ENCODE measurements at places on chromosomes 12 and 14.
A peak's percentile ranks its signal among the peaks of the same experiment; 100 is the strongest.

DNA sequence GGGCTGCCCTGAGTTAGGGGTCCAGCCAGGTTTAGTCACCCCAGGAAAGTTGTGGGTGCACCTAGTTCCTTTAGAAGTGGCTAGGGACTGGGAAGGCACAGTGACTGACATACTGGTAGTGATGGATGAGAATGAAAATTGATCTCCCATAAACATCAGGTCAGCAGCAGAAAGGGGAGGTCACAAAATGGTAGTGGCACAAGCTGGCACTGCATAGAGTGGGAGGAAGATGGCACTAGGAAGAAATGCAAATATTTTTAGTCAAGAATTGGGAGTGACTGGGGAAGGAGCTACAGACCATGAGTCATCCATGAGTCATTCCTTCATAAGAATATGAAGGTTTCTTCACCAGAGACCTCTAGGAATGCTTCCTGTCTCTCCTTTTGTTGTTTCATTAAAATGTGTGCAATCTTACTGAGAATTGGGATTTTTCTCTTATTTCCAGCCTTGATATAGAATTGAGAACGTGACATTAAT, 198.3 kb upstream of the AMIGO2 start:
- DNase-seq = no peak

- DNase-seq = no peak
These were observed 213.0 kb downstream of the TRHDE start for GRCh38 chr12:72485017-72485701.

DNA sequence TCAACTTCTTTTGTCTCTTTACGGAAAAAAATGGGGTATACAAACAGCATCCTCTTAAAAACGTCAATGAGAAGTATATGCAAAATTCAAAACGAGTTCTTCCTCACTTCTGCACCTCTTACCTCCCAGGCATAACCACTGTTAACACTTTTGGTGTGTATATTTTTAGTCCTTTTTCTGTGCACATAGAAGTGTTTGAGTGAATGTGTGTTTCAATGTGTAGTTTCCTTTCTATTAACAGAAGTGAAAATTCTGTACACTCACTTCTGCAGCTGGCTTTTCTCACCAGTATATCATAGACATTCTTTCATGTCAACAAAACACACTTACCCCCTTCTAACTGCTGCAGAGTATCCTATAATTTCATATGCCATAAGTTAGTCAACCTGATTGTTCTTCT, 5.4 kb downstream of the UBR7 start:
- DNase-seq = no peak

- no peak for DNase-seq
These were observed 80.1 kb downstream of the CEP83 start for GRCh38 chr12:94379479-94380113.

- DNase-seq = no peak
These were observed 63.2 kb upstream of the INSM2 start for GRCh38 chr14:35470755-35471154.

- no peak for DNase-seq
These were observed 49.8 kb downstream of the RIN3 start for GRCh38 chr14:92563359-92563758.

DNA sequence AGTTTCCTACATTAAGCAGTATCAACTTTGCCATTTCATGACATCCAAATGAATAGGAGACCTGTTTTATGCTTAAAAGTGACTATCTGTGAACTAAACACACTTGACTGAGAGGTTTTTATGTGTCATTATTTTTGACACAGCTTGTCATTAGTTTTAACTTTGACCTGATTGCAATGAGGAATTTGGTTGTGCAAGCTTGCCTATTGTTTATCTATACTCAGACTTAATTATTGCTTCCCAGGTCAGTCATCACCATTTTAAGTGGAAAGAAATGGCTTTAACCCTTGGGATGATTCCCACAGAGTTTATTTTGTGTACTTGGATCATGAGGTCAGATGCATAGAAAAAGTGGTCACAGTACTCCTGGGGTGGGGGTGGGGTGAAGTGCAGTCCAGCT, 171.0 kb upstream of the PRICKLE1 start:
- DNase-seq = no peak

- DNase-seq = no peak
These were observed 35.6 kb upstream of the UBC start for GRCh38 chr12:124949779-124950728.

DNA sequence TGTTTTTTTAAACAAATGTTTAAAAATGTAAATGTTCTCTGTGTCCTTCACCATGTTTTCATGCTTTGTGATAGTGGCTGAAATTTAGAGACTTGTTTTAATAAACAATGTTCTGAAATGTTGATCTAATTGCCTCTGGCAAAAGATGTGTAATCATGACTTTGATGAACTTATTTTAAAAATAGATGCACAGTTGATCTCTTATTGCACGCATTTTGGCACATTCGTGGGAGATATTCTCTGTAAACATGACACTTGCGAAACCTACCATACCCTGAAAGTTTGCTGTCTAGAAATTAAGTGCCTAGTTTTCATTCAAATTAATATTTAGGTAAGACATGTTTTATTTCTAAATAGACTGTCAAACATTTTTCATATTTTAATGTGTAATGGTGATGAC, 119.7 kb upstream of the DNM1L start:
- DNase-seq = no peak

DNA sequence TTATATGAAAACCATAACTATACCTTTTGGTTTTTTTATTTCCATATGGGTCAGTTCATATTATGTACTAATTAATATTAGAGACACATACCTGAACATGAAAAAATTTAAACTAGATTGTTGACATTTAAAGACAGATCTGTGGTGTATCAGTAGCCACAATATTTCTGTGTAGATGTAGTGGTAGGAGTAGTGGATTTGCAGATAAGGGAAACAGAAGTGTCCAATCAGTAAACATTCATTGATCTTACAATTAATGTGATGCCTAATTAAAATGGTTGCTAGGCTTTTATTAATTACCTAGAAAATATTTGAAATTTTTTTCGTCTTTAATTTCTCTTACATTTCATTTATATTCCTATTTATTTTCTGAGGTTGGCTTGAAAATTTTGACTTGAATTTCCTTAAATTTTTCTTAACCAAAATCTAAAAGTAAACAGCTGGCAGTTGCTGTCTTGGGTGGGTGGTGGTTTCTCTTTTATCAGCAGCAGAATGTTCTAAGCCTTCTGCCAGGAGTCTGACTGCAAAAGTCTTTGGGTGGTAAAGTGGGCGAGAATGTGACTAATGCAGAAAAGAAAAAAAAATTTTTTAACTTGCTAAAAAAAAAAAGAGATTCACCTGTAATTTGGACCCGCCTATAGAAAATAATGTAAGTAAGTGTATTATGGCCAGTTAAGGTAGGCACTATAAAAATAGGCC, 2.4 kb downstream of the FGFR1OP2 start:
- DNase-seq = peak; percentile 60

GRCh38 chr14:50944647-50945413, 547 bp upstream of the PYGL start:
- no peak for DNase-seq

GRCh38 chr12:59624732-59625460, 29.1 kb downstream of the SLC16A7 start:
- no peak for DNase-seq

DNA sequence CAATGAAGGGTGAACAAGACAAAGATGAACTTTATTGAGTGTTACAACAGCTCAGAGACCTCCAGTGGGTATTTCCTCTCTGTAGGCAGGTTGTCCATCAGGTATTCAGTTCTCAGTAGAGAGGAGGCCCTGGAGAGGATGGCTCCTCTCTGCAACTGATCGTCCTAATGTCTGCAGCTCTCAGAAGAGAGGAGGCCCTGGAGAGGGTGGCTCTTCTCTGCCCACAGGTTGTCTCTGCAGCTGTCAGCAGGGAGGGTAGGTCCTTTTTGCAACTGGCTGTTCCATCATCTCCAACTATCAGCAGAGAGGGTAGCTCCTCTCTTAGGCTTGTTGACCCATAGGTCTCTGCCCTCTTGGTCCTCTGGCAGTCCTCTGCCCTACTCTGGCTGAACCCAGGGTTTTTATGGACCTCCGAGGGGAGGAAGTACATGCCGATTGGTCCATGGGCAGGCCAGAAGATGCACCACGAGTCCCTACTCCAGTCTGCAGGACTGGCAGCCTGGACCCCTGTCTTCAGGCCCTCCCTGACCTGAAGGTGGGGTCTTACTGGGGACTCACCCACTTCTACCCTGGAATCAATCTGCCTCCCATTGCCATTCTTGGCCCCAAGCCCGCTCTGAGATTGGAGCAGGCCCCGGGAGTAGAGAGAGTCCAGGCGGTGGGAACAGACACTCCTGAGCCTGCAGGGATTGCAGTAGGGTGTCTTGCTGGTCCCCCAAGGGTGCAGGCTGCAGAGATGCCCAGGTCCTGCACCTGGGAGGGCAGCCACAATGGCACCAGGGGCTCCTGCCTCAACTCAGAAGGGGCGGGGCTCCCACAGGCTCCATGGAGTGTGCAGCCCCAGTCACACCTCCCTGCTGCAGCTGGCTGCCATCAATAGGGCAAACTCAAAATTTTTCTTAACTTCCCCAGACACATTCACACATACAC, 2.3 kb downstream of the TMEM116 start:
- no peak for DNase-seq
